ENCODE measurements at places on chromosomes 1 and 21.

DNA sequence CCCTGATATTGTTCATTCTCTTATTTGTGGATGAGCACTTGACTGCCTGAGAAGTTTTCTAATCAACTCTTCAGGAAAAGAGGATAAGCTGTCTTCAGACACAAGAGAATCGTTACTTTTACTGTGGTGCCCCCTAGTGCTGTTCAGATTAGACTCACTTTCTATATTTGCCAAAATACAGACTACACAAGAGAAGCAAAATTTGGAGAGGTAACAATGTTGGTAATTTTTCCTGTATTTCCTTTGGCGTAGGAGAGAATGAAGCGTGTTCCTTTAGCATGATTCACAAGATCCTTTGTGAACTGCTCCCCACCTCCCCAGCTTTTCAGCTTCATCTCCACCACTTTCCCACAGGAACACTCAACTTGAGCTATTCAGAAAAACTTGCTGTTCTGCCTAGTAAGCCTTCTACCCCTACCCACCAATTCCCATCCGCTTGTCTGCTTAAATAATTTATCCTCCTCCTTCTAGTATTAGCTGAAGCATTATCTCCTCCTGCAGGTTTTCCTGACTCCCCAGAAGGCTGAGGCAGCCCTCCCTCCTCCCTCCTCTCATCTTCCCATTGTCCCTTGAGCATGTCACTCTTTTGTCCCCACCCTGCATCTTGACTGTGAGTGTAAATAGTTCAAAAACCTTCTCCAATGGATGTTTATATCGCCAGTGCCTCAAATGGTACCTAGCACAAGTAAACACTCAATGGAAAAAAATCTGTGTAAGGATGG, 4.5 kb downstream of the TNFSF4 start:
- no peak for DNase-seq

DNA sequence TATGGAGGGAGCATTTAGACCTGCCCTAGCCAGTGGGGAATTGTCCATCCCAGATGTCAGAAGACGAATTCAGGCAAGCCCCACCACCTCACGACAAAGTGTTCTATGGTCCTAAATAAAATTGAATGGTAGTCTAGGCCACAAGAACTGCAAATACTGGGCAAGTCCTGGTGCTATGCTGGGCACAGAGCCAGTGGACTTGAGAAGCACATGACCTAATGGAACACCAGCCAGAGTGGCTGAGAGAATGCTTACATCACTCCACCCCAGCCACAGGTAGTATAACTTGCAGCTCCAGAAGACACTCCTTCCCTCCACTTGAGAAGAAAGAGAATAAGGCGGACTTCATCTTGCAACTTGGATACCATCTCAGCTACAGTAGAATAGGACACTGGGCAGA, 567.3 kb upstream of the CXADR start:
- DNase-seq = no peak

- DNase-seq = no peak
These were observed 14.5 kb upstream of the MAP3K7CL start for GRCh38 chr21:29115899-29116298.

- no peak for DNase-seq
These were observed 178.7 kb downstream of the MRPL39 start for GRCh38 chr21:25428537-25428936.

- no peak for DNase-seq
These were observed 53.5 kb downstream of the MIGA1 start for GRCh38 chr1:77832901-77833300.

DNA sequence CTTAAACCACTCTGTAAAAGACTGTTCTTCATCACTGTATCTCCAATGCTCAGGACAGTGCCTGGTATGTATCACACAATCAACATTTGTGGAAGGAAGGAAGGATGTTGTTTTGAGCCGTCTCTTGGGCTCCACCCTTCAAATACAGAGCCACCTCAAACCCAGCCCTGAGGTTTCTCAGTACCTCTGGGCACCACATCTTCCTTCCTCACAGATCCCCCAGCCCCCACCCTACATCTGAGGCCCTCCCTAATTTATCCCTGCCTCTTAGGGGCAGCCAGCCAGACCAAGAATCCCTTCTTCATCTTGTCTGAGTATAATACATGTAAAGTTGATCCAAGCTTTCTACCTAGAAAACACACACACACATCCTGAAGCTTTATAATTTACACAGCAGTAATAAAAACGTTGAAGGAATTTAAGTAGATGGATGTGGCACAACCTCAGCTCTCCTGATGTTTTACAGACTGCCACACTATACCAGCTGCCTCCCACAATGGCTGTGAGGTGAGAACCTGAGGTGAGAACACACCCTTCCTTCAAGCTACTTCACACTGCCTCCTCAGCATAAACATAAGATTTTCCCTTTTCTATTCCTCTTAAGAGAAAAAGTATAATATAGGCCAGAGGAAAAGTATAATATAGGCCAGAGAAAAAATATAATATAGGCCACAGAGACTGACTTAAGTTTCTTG, 48.5 kb downstream of the CDC7 start:
- no peak for DNase-seq

DNA sequence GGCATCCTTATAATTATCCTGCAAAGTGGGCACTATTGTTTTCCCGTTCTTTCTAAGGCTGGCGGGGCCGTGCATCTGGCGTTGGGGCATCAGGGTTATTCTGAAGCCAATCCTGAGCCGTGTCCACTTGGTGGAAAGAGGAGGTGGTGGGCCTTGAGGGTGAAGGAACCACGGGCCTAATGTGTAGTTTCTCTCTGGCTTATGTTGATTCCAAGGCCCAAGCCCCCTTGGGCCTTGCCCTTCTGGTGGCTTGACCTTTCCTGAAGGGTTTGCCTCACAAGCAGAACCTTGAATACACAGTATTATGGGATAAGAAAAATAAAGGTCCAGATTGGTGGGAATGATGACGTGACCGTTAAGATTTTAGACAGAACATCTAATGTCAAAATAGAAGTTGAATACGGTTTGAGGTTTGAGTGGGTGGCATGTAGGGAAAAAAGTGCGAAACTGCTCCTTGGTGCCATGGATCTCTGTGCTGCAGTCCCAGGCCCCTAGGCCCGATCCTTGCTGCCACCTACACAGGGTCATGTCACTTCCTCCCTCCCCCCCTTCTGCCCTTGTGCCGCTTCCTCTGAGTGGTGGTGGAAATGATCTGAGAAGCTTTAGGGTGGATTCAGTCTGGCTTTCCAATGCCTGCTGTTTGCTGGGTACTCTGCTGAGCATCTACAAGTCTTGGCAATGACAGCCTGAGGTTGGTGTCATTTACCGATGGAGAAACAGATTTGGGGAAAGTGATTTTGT, 90.5 kb downstream of the PRDM2 start:
- no peak for DNase-seq

DNA sequence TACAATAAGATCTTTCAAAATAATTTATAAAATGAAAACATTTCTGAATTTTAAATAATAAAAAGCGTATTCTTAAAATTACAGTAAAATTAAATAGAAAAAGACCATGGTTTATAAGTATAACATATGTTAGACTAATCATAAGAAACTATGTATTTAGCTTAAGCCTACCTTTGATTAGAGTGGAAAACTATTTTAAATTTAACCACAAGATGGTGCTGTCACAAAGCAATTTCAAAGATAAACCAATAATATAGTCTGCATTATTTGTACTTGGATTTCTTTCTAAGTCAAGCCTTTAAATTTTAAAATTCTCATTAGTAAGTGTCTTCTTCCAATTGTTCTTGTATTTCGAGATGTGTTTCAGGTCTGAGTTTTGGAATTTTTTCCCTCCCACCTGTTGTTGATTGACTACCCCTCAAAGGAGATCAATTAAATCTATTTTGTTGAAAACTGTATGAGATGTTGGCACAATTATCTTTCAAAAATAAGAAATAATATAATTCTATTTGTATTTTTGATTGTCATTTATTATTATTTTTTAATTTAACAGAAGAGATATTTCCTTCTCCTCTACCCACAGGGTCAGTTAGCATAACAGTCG, 459.8 kb downstream of the KCNT2 start:
- DNase-seq = no peak

DNA sequence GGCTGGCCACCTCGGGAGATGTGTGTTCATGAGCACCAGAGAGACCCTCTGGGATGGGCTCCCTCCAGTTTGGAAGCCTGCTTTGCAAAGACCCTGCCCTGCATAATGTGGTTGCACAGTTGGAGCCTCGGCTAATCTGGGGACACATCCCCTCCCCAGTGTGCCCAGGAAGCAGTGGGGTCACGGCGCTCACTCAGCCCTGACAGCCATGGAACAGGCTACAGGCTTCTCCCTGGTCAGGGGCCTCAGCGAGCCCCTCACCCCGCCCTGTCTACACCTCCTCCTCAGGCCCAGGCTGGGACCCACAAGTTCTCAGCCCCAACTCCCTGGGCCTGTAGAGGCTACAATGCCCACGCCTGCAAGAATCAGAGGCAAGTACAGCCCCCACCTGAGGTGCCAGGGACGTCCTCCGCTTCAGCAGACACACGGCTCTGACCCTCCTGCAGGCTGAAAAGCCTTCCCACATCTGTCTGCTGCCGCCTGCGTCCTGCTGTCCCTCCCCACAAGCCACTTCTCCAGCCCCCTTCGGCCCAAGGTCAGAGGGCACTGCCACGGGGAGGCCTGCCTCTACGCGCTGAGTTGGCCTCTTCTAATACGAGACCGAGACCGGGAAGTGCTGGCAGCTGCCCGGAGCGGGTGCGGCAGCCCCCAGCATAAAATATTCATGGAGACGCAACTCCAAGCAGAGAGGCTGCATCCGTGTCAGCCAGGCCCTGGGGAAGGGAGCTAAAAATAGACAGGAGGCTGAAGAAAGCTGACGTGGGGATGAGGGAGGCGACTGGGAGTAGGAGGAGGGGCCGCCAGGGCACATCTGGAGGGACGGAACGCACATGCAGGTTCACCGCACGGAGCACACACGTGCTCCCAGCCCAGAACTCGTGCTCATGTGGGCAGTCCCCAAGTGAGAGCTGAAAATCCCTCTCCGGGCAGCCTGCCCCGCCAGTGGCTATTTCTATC, 15.2 kb upstream of the GPR153 start:
- no peak for DNase-seq

DNA sequence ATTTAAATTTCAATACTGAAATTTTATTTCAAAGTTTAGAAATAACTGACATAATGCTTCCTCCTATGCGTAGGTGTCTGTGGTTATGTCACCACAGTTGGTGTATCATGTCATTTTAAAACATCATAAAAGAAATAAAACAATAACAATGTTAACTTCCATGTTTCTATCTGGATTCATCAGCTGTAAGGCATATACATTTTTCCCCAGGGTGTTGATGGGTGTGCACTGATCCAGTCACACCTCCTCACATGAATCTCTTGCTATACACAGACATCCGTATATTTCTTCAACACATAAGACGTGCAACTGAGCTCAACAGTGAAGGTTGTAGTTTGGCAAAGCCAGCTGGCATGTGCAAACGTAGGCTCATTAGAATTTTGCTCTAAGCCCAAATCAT, 6.2 kb downstream of the KCNA3 start:
- no peak for DNase-seq

- DNase-seq = peak; percentile 2
These were observed 8.7 kb downstream of the WNT3A start for GRCh38 chr1:228015276-228016180.

GRCh38 chr1:79887059-79887458, 880.5 kb upstream of the ADGRL4 start:
- no peak for DNase-seq

All from activated T-cell treated with anti-CD3 and anti-CD28 coated beads, Interleukin-2, amount 50 U/mL, for 4 hours (primary cell).